ENCODE measurements at places on chromosomes 16 and 17. TPM values are rescaled to one million over a fixed set of nuclear protein-coding genes. Genes with fewer than 3 reads are reported as not detected.

Gene PLEKHM1
- 47.6 TPM for total RNA-seq

Gene GRIN2C
- total RNA-seq: 0.20 TPM

DNA sequence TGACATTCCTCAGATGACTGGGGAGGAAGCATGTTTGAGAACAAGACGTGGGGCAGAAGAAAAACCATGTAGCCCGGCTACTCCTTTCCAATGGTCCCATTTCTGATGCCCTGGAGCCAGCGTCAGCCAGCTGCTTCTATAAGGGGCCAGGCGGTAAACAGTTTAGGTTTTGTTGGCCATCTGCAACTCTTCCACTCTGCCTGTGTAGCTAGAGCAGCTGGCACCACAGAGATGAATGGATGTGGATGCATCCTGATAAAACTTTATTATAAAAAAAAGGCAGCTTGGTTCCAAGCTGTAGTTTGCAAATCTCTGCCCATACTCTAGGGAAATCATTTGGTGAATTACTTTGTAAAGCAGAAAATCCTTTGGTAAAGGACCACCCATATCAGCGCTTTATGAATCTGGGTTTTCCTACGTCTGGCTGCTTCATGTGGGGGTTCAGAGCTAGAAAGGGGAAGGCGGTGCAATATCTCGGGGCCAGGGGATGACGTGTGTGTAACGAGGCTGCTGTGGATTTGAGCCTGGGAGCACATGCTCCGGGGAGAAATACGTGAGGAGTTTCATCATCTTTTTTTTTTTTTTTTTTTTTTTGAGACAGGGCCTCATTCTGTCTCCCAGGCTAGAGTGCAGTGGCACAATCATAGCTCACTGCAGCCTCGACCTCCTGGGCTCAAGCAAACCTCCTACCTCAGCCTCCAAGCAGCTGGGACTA, 3.4 kb upstream of the SRL start:
- no peak overlapping the region for H3K27ac ChIP-seq
- no peak overlapping the region for H3K4me3 ChIP-seq
- H3K36me3 ChIP-seq: no peaks in the 10 kb centered on the region
- no peak for DNase-seq
- peaks cover 10% of the 10 kb centered on the region for H3K4me1 ChIP-seq
- no peaks in the 10 kb centered on the region for H3K27me3 ChIP-seq

DNA sequence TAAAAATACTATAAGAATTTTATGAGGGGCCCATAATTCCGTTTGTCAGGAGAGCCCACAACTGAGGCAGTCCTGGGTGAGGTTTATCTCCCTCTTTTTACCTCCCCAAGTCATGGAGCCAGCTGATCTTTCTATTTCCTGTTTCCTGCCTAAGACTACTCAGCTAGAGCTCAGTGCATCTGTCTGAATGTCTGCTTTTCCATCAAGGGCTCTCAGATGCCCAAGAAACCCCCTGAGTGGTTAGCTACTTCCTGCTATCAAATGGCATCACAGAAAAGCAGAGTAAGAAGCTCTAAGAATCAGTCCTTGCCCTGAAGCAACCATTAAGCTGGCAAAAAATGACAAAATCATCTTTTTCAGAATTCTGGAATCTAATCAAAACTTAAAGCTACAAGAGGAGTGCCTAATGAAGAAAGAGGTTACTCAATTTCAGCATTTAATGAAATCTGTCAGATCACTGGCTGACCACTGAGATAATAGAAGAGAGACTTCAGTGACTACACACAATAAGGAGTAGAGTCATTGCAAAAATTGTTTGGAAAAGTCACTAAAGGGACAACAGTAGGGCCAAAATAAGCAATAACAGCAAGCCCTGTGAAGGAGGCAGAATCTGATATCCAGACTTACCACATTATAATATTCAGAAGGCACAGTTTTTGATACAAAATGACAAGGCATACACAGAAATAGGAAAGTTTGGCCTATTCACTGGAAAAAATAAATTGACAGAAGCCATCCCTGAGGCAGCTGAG, 150.1 kb downstream of the CYB561 start:
- H3K27ac ChIP-seq: no peak overlapping the region
- no peak for DNase-seq
- no peaks in the 10 kb centered on the region for H3K4me1 ChIP-seq
- no peaks in the 10 kb centered on the region for H3K27me3 ChIP-seq
- H3K36me3 ChIP-seq: no peaks in the 10 kb centered on the region

GRCh38 chr16:3066440-3066748, 954 bp downstream of the IL32 start:
- H3K4me3 ChIP-seq: peak overlapping the region; percentile 73
- no peaks in the 10 kb centered on the region for H3K27me3 ChIP-seq
- DNase-seq: no peak
- peaks cover 29% of the 10 kb centered on the region for H3K4me1 ChIP-seq
- H3K36me3 ChIP-seq: no peaks in the 10 kb centered on the region

Gene HSD17B1
- 0.86 TPM for total RNA-seq

Gene NRN1L
- not detected for total RNA-seq

GRCh38 chr16:78310990-78311561, 211.6 kb downstream of the WWOX start:
- H3K27ac ChIP-seq: no peak overlapping the region
- H3K4me3 ChIP-seq: no peak overlapping the region
- H3K4me1 ChIP-seq: no peaks in the 10 kb centered on the region
- no peak for DNase-seq
- H3K27me3 ChIP-seq: no peaks in the 10 kb centered on the region
- no peaks in the 10 kb centered on the region for H3K36me3 ChIP-seq

- H3K36me3 ChIP-seq: no peaks in the 10 kb centered on the region
- H3K4me3 ChIP-seq: no peak overlapping the region
- no peak for DNase-seq
- no peak overlapping the region for H3K27ac ChIP-seq
- H3K4me1 ChIP-seq: peaks cover 9% of the 10 kb centered on the region
- no peaks in the 10 kb centered on the region for H3K27me3 ChIP-seq
Observed at GRCh38 chr16:2526135-2526534, 5.1 kb downstream of the CEMP1 start.

Gene ADCY9
- total RNA-seq: 43.6 TPM

Gene SYT17
- total RNA-seq: 0.58 TPM

Gene KCNH4
- not detected for total RNA-seq

GRCh38 chr17:36890398-36891168, 46.7 kb upstream of the LHX1 start:
- no peaks in the 10 kb centered on the region for H3K4me1 ChIP-seq
- H3K36me3 ChIP-seq: no peaks in the 10 kb centered on the region
- no peak overlapping the region for H3K4me3 ChIP-seq
- H3K27me3 ChIP-seq: peaks cover 7% of the 10 kb centered on the region
- DNase-seq: no peak
- H3K27ac ChIP-seq: no peak overlapping the region

Gene MYH8
- 0.32 TPM for total RNA-seq

DNA sequence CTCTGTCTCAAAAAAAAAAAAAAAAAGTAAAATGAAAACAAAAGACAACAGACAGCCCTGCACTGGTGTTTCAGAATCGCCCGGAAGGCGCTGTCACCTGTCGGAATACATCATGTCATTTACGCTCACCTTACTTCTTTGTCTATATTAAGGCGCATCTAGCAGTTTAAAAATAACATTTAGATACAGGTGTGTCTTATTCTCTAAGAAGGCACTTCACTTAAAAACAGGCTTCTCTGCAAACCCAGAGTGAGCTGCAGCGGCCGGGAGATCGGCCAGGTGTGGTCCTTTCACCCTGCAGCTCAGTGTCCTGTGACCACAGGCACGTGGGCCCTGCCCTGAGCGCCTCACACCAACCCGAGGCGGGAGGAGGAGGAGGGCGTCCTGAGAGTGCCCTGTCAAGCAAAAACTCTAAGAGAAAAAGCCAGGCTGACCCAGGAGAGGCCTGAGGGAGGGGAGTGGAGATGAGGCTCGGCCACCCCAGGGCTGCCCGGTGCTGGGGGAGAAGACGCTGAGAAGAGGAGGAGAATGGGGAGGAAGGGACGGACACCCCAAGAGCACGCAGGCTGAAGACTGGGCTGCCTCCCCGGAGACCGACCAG, 3.3 kb upstream of the LMF1 start:
- no peaks in the 10 kb centered on the region for H3K27me3 ChIP-seq
- peaks cover 10% of the 10 kb centered on the region for H3K4me1 ChIP-seq
- no peaks in the 10 kb centered on the region for H3K36me3 ChIP-seq
- no peak overlapping the region for H3K4me3 ChIP-seq

Gene PIK3R5
- 2.3 TPM for total RNA-seq

- peak overlapping the region; percentile 82 for H3K27ac ChIP-seq
- H3K4me1 ChIP-seq: peaks cover 29% of the 10 kb centered on the region
- no peaks in the 10 kb centered on the region for H3K27me3 ChIP-seq
- peak; percentile 91 for DNase-seq
- H3K36me3 ChIP-seq: peaks cover under 1% of the 10 kb centered on the region
Observed at GRCh38 chr17:82876602-82877379, 37.0 kb upstream of the ZNF750 start.

- no peaks in the 10 kb centered on the region for H3K27me3 ChIP-seq
- H3K4me1 ChIP-seq: no peaks in the 10 kb centered on the region
- H3K4me3 ChIP-seq: no peak overlapping the region
- H3K36me3 ChIP-seq: peaks cover 82% of the 10 kb centered on the region
Observed at GRCh38 chr17:29533976-29534375, 32.9 kb downstream of the ABHD15 start.

Gene SOX8
- 0.74 TPM for total RNA-seq

DNA sequence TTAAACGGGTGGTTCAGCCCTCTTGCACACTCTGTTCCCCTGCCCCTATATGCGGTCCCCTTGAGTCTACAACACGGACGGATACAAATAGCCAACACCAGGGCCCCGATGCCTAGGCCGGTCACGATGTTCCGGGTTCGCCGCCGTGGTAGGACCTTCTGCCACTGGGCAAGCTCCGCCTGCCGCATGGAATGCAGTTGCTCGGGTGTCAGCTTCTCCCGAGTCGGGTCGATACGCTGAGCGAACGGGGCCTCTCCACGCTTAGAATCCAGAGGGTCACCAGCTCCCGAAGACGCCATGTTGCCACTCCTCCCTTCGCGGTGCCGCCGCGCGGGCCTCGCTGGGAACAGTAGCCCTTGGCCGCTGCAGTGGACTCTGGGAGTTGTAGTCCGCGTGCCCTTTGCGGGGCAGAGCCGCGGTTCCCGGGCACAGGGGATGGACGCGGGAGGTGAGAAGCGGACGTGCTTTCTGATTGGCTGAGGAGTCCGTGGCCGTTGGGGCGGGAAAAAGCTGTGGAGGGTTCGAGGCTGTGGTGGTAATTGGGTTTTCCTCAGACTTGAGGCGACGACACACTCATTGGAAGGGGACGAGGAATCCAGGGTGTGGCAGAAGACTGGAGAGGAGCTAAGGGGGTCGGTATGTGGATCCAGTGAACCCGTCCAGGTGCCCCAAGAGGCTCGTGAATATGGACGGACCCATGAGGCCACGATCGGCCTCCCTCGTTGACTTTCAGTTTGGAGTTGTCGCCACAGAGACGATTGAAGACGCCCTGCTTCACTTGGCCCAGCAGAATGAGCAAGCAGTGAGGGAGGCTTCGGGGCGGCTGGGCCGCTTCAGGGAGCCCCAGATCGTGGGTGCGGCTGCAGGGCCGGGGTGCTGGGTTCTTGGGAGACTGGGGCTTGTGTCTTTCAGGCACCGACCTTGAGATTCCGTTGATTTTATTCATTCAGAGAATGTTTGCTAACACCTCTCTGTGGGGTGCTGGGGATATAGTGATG, at the start of the genes CNTD1 and COA3:
Gene CNTD1 (plus strand): TSS at position 479 of the 998 bp plus-strand sequence. CDS start 207 bp downstream, at position 686.
Gene COA3 (minus strand): TSS at position 322 of the 998 bp plus-strand sequence. CDS start 23 bp downstream, at position 299.
- peak within 1 kb of the TSS; percentile 98 for H3K4me3 ChIP-seq
- peaks cover 11% of the 10 kb centered on the region for H3K4me1 ChIP-seq
- H3K27ac ChIP-seq: peak within 1 kb of the TSS; percentile 88
- H3K36me3 ChIP-seq: no peaks in the 10 kb centered on the region

All from psoas muscle (tissue), 8 donors.